Activated CD8-positive, alpha-beta memory T cell treated with anti-CD3 and anti-CD28 coated beads, Interleukin-2, amount 10 ng/mL, durations not matched to agents 7 days and 5 days (primary cell): ENCODE measurements at places on chromosomes 2 and 18. TPM values are rescaled to one million over a fixed set of nuclear protein-coding genes. Genes with fewer than 3 reads are reported as not detected.
A peak's percentile ranks its signal among the peaks of the same experiment; 100 is the strongest.

DNA sequence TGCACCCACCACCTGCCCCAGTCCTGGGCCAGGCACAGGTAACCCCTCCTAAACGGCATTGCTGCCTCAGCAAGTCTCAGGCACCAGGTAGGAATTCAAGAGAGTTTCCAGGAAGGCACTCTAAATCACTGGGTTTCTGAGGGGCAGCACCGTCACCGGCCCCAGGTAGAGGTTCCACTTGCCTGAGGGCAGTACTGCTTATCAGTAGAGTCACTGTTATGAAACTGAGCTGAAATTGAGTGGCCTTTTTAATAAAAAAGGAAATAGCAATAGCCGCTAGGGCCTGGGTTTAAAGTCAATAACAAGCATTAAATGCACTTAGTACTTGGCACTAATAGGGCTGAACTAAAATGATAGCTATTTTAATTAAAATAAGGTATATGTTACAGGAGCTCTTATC, 653.7 kb downstream of the METTL4 start:
- H3K27ac ChIP-seq: no peak overlapping the region
- no peaks in the 10 kb centered on the region for H3K36me3 ChIP-seq
- no peaks in the 10 kb centered on the region for H3K27me3 ChIP-seq
- no peaks in the 10 kb centered on the region for H3K4me1 ChIP-seq
- no peak overlapping the region for H3K4me3 ChIP-seq
- DNase-seq: no peak

DNA sequence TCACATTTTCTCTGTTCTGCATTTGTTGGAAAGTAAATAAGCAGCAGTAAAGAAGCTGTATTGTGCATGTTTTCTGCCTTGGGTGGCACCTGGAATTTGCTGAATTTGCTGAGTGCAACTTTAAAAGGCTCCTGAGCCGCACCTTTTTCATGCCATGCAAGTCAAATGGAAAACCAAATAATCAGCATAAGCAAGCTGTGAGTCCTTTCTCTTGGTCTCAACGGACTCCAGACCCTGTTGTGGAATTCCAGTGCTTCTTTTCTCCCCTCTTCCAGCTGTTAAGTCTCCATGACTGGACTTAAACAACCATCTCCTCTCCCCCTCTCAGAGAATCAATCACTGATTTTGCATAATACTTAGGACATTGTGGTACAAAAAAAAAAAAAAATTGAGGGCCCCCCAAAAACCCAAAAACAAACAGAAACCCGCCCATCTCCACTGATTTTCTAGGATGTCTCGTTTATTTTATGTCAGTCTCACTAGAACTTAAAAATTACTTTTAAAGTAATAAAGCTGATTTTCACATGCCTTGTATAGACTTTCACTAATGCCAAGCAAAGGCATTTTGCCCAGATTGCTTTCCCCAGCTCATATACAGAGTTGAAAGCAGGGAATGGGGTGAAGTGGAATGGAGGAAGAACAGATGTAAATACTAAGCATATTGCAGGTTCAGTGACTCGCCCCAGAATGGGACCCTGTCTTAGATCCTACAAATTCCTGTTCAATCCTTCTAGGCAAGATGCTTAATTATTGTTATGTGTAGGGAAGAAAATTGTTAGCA, 5.1 kb upstream of the CETN1 start:
- DNase-seq: no peak
- H3K4me3 ChIP-seq: no peak overlapping the region
- peaks cover 21% of the 10 kb centered on the region for H3K27me3 ChIP-seq
- H3K4me1 ChIP-seq: no peaks in the 10 kb centered on the region

The SNORC gene
- total RNA-seq: 1.4 TPM

DNA sequence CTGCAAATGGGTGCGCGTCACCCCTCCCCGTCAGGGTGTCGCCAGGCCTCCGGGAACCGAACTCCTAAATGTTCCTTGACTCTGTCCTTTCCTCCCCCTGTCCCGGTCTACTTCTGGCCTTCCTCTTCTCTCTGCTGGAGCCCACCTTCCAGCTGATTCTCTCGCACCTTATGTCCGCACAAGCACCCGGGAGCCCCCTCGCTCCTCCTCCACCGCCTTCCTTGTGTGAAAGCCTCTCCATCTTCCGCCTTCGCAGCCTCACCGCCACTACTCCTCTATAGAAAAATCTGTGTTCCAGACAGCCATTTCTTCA, 627 bp upstream of the KIF3C start:
- no peaks in the 10 kb centered on the region for H3K27me3 ChIP-seq
- peak overlapping the region; percentile 83 for H3K4me3 ChIP-seq
- no peaks in the 10 kb centered on the region for H3K36me3 ChIP-seq
